ENCODE measurements at places on chromosomes 7 and 10.

- H3K36me3 ChIP-seq, result no peaks in the 10 kb centered on the region
- no peak overlapping the region for H3K27ac ChIP-seq
- no peaks in the 10 kb centered on the region for H3K4me1 ChIP-seq
- H3K27me3 ChIP-seq, result no peaks in the 10 kb centered on the region
- no peak overlapping the region for H3K4me3 ChIP-seq
These were observed 162.5 kb downstream of the LRMDA start for GRCh38 chr10:75593692-75594556.

GRCh38 chr7:16526742-16527540 lies at the start of gene LRRC72:
Gene LRRC72, plus strand, starts transcription at chr7:16526825. Its CDS starts 128 bp downstream, at chr7:16526953.
- DNase-seq, result no peak
- H3K4me1 ChIP-seq, result no peaks in the 10 kb centered on the region
- no peak within 1 kb of the TSS for H3K27ac ChIP-seq

DNA sequence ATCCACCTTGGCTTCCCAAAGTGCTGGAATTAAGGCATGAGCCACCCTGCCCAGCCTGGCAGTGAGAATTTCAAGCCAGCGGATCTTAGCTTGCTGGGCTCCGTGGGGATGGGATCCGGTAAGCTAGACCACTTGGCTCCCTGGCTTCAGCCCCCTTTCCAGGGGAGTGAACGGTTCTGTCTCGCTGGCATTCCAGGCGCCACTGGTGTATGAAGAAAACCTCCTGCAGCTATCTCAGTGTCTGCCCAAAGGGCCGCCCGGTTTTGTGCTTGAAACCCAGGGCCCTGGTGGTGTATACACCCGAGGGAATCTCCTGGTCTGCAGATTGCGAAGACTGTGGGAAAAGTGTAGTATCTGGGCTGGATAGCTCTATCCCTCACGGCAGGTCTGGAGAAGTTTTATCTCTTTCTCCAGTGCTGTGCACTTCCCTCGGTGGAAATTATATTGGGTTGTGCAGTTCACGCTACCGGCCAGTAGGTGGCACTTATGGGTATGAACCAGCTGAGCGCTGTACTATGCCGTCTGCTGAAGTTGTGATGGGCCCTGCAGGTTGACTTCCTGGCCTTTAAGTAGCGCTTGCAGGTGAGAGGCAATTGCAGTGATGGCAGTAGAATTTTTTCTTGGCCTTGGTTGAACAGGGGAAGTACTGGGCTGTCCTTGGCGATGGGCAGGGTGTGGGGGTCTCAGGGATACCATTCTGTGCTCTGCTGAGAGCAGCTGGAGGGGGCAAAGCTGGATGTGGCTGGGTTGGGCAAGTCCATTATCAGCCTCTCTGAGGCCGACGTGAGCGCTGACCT lies 138.0 kb upstream of the MTPN start:
- H3K4me3 ChIP-seq, result no peak overlapping the region
- no peaks in the 10 kb centered on the region for H3K36me3 ChIP-seq

GRCh38 chr10:75472685-75473084 lies 41.3 kb downstream of the LRMDA start:
- no peak for DNase-seq
- no peaks in the 10 kb centered on the region for H3K36me3 ChIP-seq
- H3K4me3 ChIP-seq, result no peak overlapping the region
- no peaks in the 10 kb centered on the region for H3K27me3 ChIP-seq

GRCh38 chr10:31702005-31702404 lies 226.6 kb downstream of the ARHGAP12 start:
- no peaks in the 10 kb centered on the region for H3K27me3 ChIP-seq
- no peak overlapping the region for H3K4me3 ChIP-seq
- no peaks in the 10 kb centered on the region for H3K4me1 ChIP-seq

DNA sequence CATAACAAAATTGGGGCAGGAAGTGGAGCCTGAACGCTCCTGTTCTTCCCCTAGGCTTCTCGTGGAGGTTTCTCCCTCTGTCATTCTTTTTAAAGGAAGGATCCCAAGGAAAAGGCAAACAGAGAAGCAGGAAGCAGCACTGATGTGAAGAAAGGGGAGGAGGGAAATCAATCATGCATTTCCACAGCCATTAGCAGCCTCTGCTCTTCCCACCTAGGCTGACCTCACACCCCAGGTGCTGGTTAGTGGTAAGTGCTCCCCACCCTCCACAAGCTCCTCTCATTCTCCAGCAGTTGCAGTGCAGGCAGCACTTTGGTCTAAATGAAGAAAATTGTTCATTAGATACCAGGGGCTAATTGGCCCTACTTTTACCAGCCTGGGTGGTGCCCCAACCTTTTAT lies 2.6 kb downstream of the CRHR2 start:
- no peak overlapping the region for H3K27ac ChIP-seq
- H3K4me3 ChIP-seq, result no peak overlapping the region
- H3K27me3 ChIP-seq, result peaks cover 72% of the 10 kb centered on the region
- no peaks in the 10 kb centered on the region for H3K4me1 ChIP-seq

DNA sequence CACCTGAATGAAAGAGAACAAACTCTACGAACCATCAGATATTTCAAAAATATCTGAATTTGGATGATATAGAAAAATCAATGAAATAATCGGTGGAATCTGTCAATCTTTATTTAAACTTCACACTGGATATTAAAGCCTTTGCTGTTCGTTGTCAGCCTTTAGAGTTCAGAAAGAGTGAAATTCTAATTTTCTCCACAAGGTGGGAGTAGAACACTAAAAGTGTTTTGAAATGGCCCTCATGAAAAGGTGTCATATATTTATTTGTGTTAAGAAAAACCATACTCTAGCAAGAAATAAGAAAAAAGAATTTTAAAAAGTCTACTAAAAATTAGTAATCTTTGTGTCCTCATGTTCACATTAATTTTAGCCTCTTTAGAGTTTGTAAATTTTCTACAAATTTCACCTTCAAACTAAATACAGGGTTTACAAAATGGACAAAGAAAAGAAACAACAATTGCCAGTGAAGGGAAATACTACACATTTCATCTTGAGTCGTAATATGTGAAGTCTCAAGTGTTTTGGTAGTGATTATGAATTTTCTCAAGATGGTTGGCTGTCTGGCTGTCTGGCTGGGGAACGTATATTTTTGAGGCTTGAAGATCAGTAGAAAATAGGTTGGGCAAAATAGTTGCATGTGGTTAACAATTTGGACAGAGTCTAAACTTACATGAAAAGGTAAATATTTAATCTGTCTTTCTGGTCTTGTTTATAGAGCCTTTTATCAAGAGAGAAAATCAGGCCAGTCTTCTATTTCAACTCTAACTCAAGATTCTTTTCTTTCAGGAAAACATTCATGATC lies 43.7 kb downstream of the DNAJB9 start:
- H3K27ac ChIP-seq, result no peak overlapping the region
- DNase-seq, result no peak
- no peak overlapping the region for H3K4me3 ChIP-seq
- H3K27me3 ChIP-seq, result no peaks in the 10 kb centered on the region
- H3K36me3 ChIP-seq, result no peaks in the 10 kb centered on the region
- H3K4me1 ChIP-seq, result no peaks in the 10 kb centered on the region

DNA sequence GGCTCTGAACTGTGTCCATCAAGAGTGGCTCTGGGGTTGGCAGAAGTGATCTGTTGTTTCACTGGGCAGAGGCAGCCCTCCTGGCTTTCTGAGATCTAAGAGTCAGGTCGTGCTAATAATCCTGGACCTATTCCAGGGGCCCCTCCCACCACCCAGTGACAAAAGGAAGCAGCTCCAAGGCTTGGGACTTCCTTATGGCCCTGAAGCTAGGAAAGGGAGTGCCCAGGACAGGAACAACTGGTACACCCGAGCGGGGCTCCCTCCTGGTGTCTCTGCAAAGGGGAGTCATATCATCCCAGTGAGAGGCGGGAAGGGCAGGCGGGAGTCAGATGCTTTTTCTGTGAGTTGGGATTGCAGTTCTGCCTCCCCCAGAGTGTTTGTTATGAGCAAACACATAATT lies 32.3 kb downstream of the RPS24 start:
- H3K36me3 ChIP-seq, result no peaks in the 10 kb centered on the region
- no peak overlapping the region for H3K4me3 ChIP-seq
- no peaks in the 10 kb centered on the region for H3K4me1 ChIP-seq
- H3K27ac ChIP-seq, result no peak overlapping the region
- H3K27me3 ChIP-seq, result no peaks in the 10 kb centered on the region

GRCh38 chr10:102433619-102434046 lies 1.3 kb upstream of the CUEDC2 start:
- H3K36me3 ChIP-seq, result no peaks in the 10 kb centered on the region
- no peak overlapping the region for H3K27ac ChIP-seq
- H3K27me3 ChIP-seq, result no peaks in the 10 kb centered on the region
- no peak overlapping the region for H3K4me3 ChIP-seq

GRCh38 chr7:50317221-50317678 lies 12.7 kb downstream of the IKZF1 start:
- DNase-seq, result no peak
- H3K4me3 ChIP-seq, result no peak overlapping the region
- no peaks in the 10 kb centered on the region for H3K27me3 ChIP-seq
- H3K27ac ChIP-seq, result peak overlapping the region; percentile 70

DNA sequence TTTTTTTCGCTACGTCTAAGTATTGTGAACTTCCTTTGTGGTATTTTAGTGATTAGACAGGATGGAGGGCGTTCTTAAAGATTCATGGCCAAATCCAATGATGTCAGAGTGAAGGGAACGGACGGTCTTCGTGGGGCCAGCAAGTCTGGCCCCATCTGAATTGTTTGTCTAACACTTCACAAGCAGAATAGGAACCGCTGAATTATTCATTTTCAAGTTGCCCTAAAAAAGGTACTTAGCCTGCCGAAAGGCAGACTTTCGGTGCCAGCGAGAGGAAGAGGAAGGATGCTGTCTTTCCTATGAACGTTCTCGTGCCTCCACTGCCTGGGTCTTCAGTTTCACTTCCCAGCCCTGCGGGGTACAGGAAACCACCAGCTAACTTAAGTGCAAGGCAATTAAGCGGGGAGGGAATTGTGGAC lies 145.7 kb upstream of the SH2B2 start:
- no peak overlapping the region for H3K27ac ChIP-seq
- H3K4me3 ChIP-seq, result no peak overlapping the region
- no peaks in the 10 kb centered on the region for H3K27me3 ChIP-seq

DNA sequence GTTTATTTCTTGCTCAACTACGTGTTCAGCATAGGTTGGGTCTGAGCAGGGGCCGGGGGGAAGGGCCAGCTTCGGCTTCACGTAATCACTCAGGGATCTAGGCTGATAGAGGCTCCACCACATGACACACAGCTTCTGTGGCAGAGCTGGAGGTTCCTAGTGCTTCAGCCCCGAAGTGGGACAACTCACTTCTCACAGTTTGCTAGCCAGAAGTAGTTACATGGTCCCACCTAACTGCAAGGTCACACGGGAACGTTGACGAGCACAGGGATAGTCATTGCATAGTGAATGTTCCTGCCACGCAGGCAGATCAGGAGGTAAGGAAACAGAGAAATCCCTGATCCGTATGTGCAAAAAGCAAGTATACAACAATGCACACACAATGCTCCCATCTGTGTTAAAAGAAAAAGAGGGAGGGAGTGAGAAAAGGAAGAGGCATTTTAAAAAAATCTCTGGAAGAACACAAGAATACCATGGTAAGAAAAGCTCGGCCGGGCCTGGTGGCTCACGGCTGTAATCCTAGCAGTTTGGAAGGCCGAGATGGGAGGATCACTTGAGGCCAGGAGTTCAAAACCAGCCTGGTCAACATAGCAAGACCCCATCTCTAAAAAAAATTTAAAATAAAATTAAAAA lies 16.9 kb downstream of the SMURF1 start:
- no peaks in the 10 kb centered on the region for H3K36me3 ChIP-seq
- H3K4me1 ChIP-seq, result peaks cover 27% of the 10 kb centered on the region
- peak overlapping the region; percentile 45 for H3K27ac ChIP-seq
- no peak overlapping the region for H3K4me3 ChIP-seq
- H3K27me3 ChIP-seq, result no peaks in the 10 kb centered on the region
- no peak for DNase-seq

GRCh38 chr7:102404005-102404861 lies 8.1 kb downstream of the PRKRIP1 start:
- H3K4me1 ChIP-seq, result no peaks in the 10 kb centered on the region
- peaks cover 98% of the 10 kb centered on the region for H3K36me3 ChIP-seq
- no peak overlapping the region for H3K27ac ChIP-seq
- no peaks in the 10 kb centered on the region for H3K27me3 ChIP-seq
- no peak for DNase-seq
- H3K4me3 ChIP-seq, result no peak overlapping the region

- H3K36me3 ChIP-seq, result no peaks in the 10 kb centered on the region
- no peak for DNase-seq
- H3K4me1 ChIP-seq, result no peaks in the 10 kb centered on the region
- H3K4me3 ChIP-seq, result no peak overlapping the region
- H3K27ac ChIP-seq, result no peak overlapping the region
- no peaks in the 10 kb centered on the region for H3K27me3 ChIP-seq
These were observed 31.8 kb downstream of the EPDR1 start for GRCh38 chr7:37952240-37952639.

- H3K27ac ChIP-seq, result no peak overlapping the region
- H3K27me3 ChIP-seq, result no peaks in the 10 kb centered on the region
- H3K4me1 ChIP-seq, result peaks cover 30% of the 10 kb centered on the region
- H3K4me3 ChIP-seq, result no peak overlapping the region
- peak; percentile 76 for DNase-seq
These were observed 4.9 kb upstream of the ELN start for GRCh38 chr7:74023092-74023536.

DNA sequence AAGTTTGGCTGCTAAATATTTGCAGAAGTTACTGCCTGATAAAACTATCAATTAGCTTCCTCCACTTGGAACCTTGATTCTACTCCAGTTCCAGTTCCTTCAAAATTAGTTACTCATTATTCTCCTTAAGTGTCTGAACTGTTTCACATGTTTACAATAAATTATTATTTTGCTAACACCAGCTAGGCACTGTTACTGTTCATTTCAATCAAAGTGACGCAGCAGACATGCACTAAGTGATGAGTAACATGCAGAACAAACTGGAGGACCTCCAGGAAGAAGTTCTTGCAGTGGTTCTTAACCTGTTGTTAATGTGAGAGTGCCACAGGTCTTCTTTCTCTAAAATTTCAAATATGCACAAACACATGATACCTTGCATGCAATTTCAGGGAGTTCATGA lies 491.8 kb upstream of the SEMA3A start:
- no peak for DNase-seq
- H3K27ac ChIP-seq, result no peak overlapping the region
- H3K36me3 ChIP-seq, result no peaks in the 10 kb centered on the region

GRCh38 chr7:127447326-127447945 lies 54.9 kb upstream of the ZNF800 start:
- no peak overlapping the region for H3K4me3 ChIP-seq
- H3K27ac ChIP-seq, result no peak overlapping the region
- no peaks in the 10 kb centered on the region for H3K36me3 ChIP-seq
- no peaks in the 10 kb centered on the region for H3K27me3 ChIP-seq
- DNase-seq, result no peak

- no peak for DNase-seq
- H3K4me1 ChIP-seq, result no peaks in the 10 kb centered on the region
- no peaks in the 10 kb centered on the region for H3K36me3 ChIP-seq
- H3K27me3 ChIP-seq, result no peaks in the 10 kb centered on the region
These were observed 4.5 kb upstream of the LRRC4 start for GRCh38 chr7:128035712-128036111.

- peaks cover 4% of the 10 kb centered on the region for H3K36me3 ChIP-seq
- no peaks in the 10 kb centered on the region for H3K4me1 ChIP-seq
- no peak overlapping the region for H3K4me3 ChIP-seq
- no peaks in the 10 kb centered on the region for H3K27me3 ChIP-seq
These were observed 3.5 kb downstream of the DMTF1 start for GRCh38 chr7:87155788-87156187.

All from tibial nerve (tissue), 4 donors.